ENCODE measurements at places on chromosomes 3 and 15. TPM values are rescaled to one million over a fixed set of nuclear protein-coding genes. Genes with fewer than 3 reads are reported as not detected.

Gene CYP11A1
- total RNA-seq = not detected

Gene GRM2
- 0.06 TPM for total RNA-seq

Gene DGKG
- 0.16 TPM for total RNA-seq

Gene LRRN1
- total RNA-seq = not detected

Gene SYNPR
- not detected for total RNA-seq

Gene SIDT1
- not detected for total RNA-seq

Gene RETNLB
- total RNA-seq = not detected

Gene SKOR1
- under 0.01 TPM for total RNA-seq

Gene CCR8
- total RNA-seq = not detected

Gene MASP1
- total RNA-seq = 0.19 TPM

Gene SCG5
- total RNA-seq = 0.49 TPM

Gene OR5K2
- not detected for total RNA-seq

Gene ACKR4
- 0.50 TPM for total RNA-seq

Gene GOLGA8F
- total RNA-seq = not detected

Gene SLC7A14
- total RNA-seq = 1.3 TPM

Gene CPN2
- total RNA-seq = not detected

Gene MYO5A
- total RNA-seq = 58.1 TPM

Gene DAZL
- not detected for total RNA-seq

Gene HTR3E
- not detected for total RNA-seq

Gene RAB27A
- total RNA-seq = 12.0 TPM

Gene GOLGA8Q
- 0.76 TPM for total RNA-seq

Gene PRKCD
- total RNA-seq = 2.8 TPM

Gene NCEH1
- total RNA-seq = 6.6 TPM

Gene PRR20G
- not detected for total RNA-seq

Gene SLC22A14
- 0.31 TPM for total RNA-seq

Gene SLC12A1
- not detected for total RNA-seq

Gene GHRL
- total RNA-seq = 0.69 TPM

Gene C3orf62
- total RNA-seq = 2.0 TPM

Gene ERC2
- 0.49 TPM for total RNA-seq

Gene CCDC9B
- 10.8 TPM for total RNA-seq
